ENCODE measurements at places on chromosomes 11 and 22.

DNA sequence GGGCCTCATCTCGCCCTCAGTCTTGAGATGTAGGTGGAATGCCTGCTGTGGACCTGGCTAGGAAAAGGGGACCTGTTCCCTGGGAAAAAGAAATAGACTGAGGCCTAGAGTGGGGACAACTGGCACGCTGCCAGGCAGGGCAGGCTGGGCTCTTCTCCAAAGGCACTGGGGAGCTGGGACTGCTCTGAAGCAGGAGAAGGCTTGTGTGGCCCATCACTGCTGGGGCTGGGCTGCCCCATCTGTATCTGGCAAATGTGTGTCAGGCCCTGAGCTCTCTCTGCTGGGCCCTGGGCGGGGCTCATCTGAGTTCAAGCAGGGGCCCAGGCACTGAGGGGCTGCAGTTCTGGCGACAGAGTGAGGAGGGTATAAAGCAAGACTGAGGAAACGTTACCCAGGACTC, 32.9 kb downstream of the ARVCF start:
- DNase-seq, result no peak

DNA sequence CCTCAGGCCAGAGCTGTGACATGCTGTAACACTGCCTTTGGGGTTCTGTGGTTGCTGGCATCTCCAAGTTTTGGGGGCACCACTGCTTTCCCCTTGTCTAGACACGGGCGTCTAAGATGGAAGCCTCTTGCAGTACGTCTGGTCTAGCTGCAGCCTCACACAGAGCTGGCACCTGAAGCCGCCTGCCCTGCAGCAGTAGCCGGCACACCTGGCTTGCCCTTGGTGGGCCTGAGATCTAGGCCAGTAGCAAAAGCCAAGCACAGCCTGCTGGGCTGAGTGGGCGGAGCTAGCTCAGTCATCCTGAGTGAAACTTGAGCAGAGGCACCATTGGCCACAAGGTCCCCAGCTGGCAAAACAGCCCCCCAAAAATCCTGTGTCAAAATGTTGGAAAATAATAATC, 154.2 kb downstream of the DLG2 start:
- no peak for DNase-seq

- no peak for DNase-seq
Measured at GRCh38 chr11:1292018-1292643, 17.3 kb downstream of the TOLLIP start.

GRCh38 chr11:6229911-6230310, 4.5 kb downstream of the FHIP1B start:
- no peak for DNase-seq

- no peak for DNase-seq
Measured at GRCh38 chr22:40250608-40251007, 72.9 kb downstream of the TNRC6B start.
